ENCODE measurements at places on chromosomes 16 and 17.

- DNase-seq = no peak
Observed at GRCh38 chr16:72976438-72977064, 71.4 kb downstream of the ZFHX3 start.

DNA sequence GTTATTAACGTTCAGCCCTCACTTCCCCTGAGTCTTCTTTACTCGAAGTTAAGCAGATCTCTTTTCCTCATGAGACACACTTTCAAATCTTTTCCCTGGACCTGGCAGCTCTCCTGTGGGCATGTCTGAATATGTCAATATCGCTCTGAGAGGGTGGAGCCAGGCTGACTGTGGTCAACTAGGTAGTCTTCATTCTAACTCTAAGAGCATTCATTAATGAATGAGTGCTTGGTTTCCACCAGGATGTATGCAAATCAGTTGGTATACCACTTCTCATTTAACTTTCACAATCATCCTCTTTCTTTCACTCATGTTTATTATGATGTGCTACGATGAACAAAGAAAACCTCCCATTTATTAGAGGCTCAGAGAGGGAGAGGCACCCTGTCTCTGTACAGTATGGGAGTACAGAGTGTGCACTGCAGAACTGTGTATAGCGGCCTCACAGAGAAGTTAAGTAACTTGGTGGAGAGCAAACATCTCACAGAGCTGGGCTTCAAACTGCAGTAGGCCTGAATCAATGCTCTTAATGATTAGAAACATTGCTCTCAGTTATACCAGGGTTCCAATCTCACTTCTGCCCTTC is 39.9 kb downstream of the OTOA start:
- no peak for DNase-seq

DNA sequence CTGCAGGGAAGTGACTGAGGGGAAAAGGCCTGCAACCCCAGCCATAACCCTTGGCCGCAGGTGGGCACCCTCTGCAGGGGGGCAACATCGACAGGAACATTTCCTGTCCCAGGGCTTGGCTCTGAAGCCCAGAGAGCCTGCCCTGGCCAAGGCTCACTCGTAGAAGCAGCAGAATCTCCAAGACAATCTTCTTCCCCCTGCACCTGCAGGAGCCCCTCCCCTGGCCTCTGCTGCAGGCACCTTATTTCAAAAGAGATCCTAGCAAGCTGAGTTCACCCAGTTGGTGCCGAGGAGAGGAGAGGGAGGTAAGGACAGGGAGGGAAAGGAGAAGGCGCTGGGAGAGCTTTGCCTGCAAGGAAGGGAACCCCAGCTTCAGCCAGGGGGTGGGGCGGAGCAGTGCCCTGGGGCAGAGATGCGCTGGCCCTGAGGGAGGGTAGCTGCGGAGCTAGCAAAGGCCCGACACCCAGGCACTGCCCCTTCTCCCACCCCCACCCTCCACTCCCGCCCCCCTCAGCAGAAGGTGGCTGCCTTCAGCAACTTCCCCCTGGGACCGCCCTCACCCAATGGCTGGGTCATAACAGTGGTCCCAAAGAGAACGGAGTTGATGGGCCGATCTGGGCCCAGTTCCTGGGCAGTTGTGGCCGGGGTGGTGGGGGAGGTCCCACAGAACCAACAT is 104.3 kb upstream of the TNRC6C start:
- DNase-seq = no peak

DNA sequence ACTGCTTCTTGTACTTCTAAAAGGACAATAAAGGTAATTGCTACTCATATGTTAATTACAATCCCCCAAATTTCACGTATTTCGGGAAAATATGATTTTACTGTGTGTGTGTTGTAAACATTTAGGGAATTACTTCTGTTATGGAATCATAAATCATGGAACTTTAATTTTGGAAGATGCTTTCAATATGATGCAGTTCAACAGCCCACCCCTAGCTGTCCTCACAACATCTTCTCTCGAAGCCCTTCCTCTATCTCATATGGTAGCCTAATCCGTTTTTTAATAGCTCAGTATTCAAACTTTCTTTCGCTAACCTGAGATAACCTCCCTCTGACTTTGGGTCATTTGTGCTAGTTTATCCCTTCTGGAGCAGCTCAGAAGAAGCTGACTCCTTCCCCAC is 78.4 kb downstream of the ANKFN1 start:
- no peak for DNase-seq

- peak; percentile 39 for DNase-seq
Observed at GRCh38 chr17:51372345-51373004, 112.1 kb downstream of the UTP18 start.

DNA sequence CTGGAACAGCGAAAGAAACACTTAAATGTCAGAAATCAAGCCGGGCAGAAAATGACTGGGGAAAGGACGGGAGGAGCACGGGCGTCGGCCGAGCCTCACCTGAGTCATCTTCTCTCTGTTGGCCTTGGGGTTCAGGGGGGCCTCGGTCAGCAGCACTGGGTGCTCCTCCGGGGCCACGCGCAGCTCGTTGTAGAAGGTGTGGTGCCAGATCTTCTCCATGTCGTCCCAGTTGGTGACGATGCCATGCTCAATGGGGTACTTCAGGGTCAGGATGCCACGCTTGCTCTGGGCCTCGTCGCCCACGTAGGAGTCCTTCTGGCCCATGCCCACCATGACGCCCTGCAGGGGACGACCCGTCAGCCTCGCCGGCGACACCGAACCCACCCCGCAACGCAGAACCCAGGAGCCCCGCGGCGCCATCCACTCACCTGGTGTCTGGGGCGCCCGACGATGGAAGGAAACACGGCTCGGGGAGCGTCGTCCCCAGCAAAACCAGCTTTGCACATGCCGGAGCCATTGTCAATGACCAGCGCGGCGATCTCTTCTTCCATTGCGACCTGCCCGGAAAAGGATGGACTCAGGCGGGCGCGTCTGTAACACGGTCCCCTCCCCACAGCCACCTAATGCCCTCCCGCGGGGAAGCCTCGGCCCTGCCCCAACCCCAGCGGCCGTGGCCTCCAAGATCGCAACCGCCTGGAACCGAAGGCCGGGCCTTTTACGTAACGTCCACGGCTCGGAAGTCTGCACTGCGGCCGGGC is 616 bp downstream of the ACTG1 start:
- DNase-seq = peak; percentile 54

GRCh38 chr17:6305613-6306360 is 129.1 kb downstream of the AIPL1 start:
- DNase-seq = no peak

DNA sequence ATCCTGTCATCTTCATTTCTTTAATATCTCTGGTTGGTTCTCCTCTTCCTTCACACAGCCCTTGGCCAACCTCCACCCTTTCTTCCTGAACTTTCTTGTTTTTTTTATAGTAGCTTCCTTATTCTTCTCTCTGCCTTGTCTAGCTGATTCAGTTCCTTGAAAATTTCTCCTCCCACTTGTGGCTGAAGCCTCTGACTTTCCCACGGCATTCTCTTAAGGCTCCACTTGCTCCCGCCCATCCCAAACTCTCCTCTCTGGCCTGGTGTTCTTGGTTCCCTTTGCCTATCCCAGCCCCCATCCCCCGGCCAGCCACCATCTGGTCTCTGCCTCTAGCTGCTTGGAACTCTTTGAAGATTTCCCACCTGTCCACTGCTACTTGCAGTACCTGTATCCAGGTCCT is 29.1 kb downstream of the NLRP1 start:
- DNase-seq = no peak

DNA sequence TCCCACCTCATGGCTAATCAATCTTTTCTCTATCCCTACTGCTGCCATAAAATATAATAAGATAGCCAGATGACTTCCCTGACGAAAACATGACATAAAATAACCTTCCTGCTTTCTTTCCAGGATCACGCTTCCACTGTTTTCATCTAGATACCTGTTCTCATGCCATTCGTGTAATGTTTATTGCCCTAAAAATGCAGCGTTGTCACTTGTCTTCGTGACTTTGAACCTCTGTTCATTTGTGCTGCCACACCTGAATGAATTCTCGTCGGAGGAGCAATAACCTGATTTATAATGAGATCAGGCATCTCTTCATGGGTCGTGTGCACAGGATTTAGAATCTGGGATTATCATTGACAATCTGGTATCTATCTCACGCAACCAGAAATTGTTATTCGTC is 1401.9 kb downstream of the CDH11 start:
- DNase-seq = no peak

GRCh38 chr17:67390006-67390645 is 13.0 kb downstream of the PITPNC1 start:
- no peak for DNase-seq

DNA sequence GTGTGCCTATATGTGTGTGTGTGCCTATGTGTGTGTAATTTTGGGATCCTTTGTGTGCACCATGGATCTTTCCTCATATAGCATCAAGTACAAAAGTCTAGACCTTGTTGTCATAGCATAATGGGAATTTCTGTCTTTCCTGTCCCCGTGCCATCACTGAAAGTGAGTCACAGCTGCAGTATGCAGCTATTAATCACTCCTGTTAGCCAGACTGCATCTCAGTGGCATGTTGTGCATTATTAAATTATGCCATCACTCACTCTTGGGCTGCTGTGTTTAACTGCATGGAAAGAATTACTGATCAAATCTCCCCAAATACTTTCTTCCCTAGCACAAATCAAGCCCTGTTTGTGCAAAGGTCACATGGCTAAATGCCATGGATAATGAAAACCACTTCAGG is 92.4 kb downstream of the CBLN1 start:
- no peak for DNase-seq

DNA sequence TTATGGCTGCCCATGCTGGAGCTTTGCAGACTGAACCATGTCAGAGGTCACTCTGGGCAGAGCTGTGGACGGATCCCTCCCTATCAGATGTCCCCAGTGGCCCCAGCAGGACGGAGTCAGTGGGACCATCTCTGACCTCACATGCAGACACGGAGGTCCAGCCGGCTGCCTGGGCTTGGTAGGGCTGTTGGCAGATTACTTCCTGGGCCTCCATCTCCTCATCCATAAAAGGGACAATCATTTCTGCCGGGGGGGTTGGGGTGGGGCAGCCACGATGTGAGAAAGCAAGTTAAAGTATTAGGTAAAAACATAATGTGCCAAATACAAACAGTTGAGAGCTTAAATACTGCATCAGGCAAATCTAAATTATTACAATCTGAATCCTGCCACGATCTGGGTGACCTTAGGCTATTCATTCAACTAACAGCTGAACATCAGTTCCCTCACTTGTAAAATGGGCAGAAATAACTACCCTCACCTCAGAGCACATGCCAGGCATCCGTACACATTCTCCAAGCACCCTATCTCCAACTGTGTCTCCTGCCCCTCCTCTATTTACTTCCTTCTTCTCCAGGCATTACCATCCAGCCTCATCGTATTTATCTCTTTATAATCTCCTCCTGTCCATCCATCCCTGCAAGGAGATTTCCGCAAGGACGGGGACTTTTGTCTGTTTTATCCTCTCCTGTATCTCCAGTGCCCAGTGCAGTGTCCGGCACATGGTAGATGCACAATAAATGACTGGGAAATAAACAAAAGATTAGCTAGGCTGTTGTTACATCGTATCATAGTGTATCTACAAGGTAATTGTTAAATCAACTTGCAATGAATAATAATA is 192.3 kb upstream of the FOXF1 start:
- DNase-seq = no peak

GRCh38 chr17:17018021-17018441 is 24.2 kb upstream of the MPRIP start:
- no peak for DNase-seq

DNA sequence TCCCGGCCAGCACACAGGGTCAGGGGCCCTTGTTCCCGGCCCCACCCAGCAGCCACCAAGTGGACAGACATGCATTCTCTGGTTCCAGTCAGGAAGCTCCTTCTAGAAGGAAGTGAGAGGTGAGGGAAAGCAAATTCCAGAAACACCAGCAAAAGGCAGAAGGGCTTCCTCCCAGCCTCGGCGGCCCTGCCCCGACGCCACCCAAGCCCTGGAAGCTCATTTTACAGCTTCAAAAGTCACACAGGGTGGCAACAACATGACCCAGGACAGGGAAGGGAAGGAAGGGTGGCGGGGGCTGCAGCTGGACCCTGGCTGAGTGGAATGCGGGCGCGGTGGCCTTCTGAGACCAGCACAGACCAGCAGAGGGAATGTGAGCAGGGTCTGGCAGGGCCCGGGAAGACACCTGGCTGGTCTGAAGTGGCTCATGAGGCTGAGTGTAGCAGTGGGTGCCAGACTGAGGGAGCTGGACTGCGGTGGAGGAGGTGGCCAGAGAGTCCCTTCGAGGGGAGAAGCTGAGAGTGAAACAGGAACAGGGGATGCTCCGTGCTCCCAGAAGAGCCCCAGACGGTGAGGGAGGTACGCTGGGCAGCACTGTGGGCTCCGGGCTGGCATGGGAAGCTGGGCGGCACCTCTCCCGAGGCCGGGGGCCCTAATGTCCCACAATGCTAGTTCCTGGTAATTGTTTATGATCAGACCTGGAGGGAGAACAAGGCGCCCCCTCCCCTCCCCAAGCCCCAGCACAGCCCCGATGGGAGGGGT is 1.9 kb upstream of the UNC13D start:
- DNase-seq = no peak

DNA sequence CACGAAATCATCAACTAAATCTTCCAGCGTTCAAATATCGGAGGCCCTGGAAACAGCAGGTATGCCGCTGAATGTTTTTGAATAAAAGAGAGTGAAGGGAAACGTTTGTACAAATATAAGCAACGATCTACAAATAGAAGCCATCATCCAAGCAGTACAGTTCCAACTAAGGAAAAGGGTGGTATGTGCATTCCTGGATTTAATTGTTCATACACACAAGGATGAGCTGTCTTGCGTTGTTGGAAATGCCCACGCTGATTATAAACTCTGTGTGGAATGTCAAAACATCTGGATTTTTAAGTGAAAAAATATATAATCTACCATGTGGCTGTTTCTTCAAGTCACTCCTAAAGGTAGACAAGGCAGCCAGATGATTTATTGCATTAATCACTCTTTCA is 191.8 kb upstream of the HSBP1 start:
- DNase-seq = no peak

DNA sequence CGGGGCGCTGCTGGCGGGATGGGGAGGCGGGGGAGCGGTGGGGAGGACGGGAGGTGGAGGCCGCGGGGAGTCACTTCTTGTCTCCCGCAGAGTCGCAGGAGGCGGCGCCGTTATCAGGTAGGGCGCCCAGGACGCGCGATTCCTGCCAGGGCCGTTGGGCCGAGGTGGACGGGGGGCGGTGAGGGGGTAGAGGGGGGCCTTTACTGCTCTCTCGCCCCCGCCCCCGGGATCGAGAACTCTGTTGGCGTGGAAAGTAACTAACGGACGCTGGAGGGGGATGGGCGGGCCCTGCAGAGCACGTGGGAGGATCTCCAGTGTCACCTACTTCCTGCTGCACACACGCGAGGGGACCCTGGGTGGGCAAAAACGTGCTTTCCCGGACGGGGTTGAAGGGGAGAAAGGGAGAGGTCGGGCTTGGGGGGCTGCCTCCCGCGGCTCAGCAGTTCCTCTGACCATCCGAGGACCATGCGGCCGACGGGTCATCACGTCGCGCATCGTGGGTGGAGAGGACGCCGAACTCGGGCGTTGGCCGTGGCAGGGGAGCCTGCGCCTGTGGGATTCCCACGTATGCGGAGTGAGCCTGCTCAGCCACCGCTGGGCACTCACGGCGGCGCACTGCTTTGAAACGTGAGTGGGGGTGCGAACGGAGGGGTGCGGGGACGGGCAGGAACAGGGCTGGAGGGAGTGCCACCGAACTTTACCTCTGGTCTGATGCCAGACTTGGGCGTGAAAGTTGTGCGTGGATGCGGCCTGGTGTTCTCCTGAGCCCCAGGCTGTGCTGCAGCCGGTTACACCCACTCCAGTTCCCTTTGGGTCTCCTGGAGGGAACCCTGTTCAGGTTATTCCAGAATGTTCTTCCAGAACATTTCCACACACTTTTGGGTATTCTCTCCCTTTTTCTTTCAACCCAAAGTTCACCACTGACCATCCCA is 569 bp downstream of the PRSS21 start:
- no peak for DNase-seq

- no peak for DNase-seq
Observed at GRCh38 chr17:83189044-83190003, 109.9 kb downstream of the METRNL start.

- DNase-seq = no peak
Observed at GRCh38 chr16:54432897-54433229, 146.3 kb upstream of the IRX3 start.

Data from activated CD4-positive, alpha-beta T cell treated with anti-CD3 and anti-CD28 coated beads, Interleukin-2, amount 50 U/mL, for 16 hours (primary cell).